Left ventricle myocardium inferior (tissue), 1 donor: ENCODE measurements at places on chromosomes 5 and 9. TPM values are rescaled to one million over a fixed set of nuclear protein-coding genes. Genes with fewer than 3 reads are reported as not detected.

Gene HNRNPAB
- 85.2 TPM for total RNA-seq

Gene SLCO4C1
- 0.22 TPM for total RNA-seq

Gene SMIM33
- not detected for total RNA-seq

Gene PHF24
- total RNA-seq: 0.11 TPM

Gene ORM2
- total RNA-seq: not detected

Gene SH2D3C
- 18.2 TPM for total RNA-seq

Gene ZCCHC9
- total RNA-seq: 8.9 TPM

Gene RPL37
- 624 TPM for total RNA-seq

Gene PCDHAC1
- total RNA-seq: not detected

DNA sequence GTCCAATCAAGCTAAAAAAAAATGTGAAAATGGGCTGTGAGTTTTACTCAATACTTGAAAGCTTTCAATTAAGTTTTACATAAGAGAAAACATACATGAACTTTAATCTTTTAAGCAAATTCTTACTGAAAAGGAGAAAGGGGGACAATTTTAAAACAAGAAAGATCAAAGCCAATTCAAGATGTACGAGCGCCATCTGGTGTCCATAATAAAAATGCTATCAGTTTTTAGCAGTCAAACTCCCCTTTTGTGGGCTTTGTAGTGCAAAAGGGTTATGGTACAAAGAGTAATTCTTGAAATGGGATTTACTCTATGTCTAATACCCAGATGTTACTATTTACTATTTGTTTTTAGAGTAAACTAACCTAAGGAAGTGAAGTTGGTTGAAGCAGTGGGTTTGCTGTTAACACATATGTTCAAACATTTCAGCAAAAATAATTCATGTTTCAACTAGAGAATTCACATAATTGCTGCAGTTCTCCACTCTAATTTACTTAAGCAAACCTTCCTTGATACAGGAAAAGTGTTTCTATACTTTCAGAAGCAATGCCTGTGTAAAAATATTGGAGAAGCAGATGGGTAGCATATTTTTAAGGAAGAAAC is 228.2 kb upstream of the TYRP1 start:
- DNase-seq: no peak

GRCh38 chr5:79529110-79529509 is 15.2 kb upstream of the HOMER1 start:
- DNase-seq: no peak

DNA sequence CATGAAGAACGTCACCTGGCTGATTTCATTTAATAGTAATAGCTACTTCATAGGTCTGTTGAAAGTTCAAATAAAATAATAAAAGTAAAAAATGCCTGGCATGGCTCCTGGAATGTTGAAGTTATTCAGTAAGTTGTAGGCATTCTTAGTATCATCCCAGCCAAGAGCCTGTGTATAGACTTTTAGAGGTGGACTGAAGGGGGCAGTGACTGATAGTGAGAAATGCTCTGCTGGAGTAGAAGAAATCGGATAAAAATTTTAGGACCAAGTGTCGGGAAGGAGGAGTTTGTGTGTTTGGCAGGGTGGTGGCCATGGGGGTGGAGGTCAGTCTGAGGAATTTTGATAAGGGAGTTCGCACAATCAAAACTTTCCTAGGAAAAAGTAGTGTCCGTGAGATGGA is 3.6 kb downstream of the ZFP2 start:
- DNase-seq: no peak

DNA sequence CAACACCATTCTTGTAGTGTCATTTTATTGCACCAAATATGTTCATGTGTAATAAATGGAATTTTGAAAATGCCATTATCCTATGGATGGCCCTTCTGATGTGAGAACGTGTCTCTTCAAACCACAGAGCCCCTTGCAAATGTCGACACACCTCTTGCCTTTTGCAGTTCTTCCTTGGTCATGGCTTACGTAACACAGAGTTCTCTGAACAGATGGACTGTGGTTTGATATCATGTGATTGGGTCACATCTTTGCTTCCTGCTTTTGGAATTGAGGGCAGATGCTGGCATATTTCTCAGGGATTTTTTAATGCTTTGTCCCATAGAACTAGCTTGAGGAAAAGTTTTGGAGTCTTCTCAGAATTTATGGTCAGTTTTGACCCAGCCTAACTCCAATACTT is 4.6 kb downstream of the TGFBR1 start:
- no peak for DNase-seq

DNA sequence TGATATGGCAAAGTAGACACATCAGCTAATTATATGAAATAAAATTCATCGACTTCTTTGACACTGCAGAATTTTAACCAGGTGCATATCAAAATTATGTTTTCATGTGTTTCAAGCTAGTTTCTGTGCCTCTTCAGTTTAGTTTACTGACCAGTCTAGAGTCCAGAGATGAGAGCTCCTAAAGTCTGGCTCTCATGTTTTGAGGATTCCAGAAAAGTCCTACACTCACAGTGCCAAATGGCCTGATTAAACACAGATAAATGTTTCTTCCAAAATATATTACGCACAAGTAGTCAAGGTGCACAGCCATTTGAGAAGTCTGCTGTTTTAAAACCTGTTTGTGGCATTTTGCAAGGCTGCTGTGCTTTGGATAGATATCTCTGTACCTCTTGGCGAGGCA is 15.6 kb downstream of the RGMB start:
- DNase-seq: no peak

DNA sequence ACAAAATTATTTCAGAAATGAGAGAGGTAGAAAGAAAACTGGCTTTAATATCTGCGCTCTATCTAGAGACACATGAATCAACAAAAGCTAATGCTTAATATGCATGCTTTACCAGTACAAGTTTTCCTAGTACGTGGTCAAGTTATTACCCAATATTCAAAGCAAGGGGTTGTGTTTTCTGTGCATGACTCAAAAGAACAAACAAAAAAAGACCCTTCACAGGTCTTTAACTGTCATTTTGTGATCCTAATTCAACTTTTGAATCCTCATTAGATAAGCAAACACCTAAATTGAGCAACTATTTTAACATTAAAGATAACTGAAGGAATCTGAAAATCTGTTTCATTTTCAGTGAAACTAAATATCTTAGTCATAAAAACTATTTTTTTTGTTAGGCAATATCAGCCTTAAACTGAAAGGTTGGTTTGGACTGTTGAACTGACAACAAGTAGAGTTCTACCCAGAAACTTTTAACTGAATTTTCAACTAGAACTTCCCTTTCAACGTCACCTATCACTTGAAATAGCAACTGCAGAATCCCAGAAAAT is 12.5 kb downstream of the ST8SIA4 start:
- DNase-seq: no peak

- no peak for DNase-seq
Measured at GRCh38 chr5:74469234-74469994, 171.1 kb downstream of the ENC1 start.

DNA sequence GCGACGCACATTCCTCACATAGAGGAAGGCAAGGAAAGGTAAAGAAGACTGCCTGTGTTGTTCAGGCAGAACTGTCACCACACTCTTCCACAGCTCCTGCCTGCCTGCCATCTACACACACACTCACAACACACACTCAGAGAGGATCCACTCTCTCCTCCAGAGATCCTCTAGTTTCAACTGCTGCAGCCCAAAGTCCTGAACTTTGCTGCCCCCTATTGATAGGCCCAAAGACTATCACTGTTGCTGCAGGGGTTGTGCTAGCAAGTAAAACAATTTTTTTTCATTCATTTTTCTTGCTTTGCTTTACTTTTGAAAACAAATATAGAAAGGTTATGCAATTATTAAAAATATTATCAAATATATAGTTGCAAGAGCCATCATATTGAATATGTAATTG is 5.9 kb upstream of the CFAP90 start:
- DNase-seq: no peak

DNA sequence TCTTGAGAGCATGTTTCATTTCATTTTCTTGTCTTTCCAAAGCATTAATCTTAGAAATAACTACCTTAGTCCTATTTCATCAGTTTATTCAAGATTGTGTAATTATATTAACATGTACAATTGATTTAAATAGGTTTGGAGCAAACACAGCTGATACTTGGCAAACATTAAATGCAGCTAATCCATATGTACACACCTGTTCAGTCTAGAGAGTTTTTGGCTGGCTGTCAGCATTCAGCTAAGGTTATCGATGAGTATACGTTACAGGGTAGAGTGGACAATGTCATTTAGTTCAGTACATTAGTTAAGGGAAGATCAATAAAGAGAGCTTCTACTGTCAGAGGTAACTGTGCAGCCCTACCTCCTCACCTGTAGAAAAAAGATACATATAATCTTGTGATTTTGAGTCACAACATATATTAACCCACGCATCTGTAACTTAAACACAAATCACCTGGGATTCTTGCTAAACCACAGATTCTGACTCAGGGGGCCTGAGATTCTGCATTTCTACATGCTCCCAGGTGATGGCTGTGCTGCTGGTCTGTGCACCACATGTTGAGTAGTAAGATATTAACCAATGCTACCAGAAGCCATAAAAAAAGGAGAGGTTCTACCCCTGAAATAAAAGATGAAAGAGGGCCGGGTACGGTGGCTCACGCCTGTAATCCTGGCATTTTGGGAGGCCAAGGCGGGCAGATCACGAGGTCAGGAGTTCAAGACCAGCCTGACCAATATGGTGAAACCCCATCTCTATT is 34.1 kb upstream of the PCA3 start:
- DNase-seq: no peak

- no peak for DNase-seq
Measured at GRCh38 chr5:12022444-12022843, 118.2 kb upstream of the CTNND2 start.

- DNase-seq: no peak
Measured at GRCh38 chr5:111422245-111422644, 90.1 kb downstream of the STARD4 start.

DNA sequence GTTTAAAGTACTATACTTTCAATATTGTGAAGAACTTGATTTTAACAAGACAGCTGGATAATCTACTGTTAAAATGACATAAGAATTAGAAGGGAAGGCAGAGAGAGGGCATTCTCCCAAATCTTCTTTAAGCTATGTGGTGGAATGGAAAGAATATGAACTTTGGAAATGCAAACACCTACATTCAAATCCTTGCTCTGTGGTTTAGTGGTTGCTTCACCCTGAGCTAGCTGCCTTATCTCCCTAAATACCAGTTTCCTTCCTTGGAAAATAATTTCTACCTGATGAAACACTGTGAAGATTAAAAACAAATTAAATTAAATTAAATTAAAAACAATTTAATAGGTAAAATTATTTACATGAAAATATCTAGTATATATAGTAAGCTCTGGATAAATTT is 98.5 kb downstream of the GPR21 start:
- DNase-seq: no peak

DNA sequence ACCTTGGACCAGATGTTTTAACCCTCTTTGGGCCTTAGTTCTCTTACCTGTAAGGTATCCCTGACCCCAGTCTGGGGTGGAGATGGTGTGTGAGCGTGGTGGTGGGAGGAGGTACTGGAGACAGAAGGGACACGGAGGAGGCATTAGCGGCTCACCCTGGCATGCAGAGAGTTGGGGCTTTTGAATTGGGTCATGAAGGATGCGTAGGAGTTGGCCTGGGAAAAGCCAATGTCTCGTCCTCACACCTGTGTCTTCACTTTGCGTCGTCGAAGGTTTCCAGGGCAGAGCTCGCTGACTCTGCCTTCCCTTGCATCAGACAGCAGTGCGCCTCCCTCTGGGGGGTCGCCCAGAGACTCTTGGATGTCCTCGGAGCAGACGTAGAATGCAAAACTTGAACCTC is 11.2 kb downstream of the RXRA start:
- DNase-seq: no peak
